ENCODE measurements at places on chromosomes 5 and 9. TPM values are rescaled to one million over a fixed set of nuclear protein-coding genes. Genes with fewer than 3 reads are reported as not detected.

- H3K27ac ChIP-seq, result no peak overlapping the region
- peaks cover 92% of the 10 kb centered on the region for H3K27me3 ChIP-seq
- H3K36me3 ChIP-seq, result no peaks in the 10 kb centered on the region
These were observed 1.2 kb upstream of the PCSK1 start for GRCh38 chr5:96434201-96434645.

- DNase-seq, result no peak
- no peak overlapping the region for H3K4me3 ChIP-seq
- H3K27ac ChIP-seq, result no peak overlapping the region
These were observed 222.9 kb downstream of the AOPEP start for GRCh38 chr9:94949370-94949769.

DNA sequence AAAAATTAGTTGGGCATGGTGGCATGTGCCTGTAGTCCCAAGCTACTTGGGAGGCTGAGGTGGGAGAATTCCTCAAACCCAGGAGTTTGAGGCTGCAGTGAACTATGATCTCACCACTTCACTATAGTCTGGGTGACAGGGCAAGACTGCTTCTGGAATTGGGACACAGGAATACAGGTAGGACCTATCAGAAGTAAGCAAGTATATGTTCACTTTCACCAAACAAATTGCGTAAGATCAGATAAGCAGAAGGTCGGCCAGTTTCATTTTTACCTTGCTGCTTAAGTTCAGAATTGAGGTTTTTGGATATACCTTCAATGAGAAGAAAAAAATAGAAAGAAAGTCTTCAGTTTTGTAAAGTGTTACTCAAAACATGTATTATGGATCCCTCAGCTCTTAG is 171.7 kb downstream of the MAT2B start:
- DNase-seq, result no peak
- H3K4me1 ChIP-seq, result no peaks in the 10 kb centered on the region
- H3K4me3 ChIP-seq, result no peak overlapping the region
- no peak overlapping the region for H3K27ac ChIP-seq

- H3K4me1 ChIP-seq, result no peaks in the 10 kb centered on the region
- no peak overlapping the region for H3K4me3 ChIP-seq
- H3K36me3 ChIP-seq, result no peaks in the 10 kb centered on the region
- H3K27me3 ChIP-seq, result peaks cover 20% of the 10 kb centered on the region
- H3K27ac ChIP-seq, result no peak overlapping the region
- no peak for DNase-seq
These were observed 27.5 kb downstream of the ADRB2 start for GRCh38 chr5:148853868-148854267.

DNA sequence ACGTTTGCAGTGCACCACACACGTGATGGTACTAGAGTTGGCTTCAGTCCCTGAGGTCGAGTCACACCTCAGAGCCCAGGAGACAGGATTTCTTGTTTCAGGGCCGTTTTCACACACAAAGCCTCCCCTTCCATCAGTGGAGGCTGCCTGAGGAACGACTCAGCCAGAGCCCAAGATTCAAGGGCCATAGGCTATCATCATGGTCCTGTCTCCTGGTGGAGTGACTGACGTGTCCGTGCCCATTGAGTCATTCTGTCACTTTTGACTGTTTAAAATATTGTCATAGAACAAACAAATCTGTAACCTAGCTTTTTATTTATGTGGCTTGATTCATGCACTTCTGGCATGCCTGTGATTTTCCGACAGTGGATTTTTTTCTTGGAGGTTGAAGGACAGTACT is 28.3 kb downstream of the CAMK2A start:
- no peaks in the 10 kb centered on the region for H3K36me3 ChIP-seq
- H3K4me3 ChIP-seq, result no peak overlapping the region
- H3K27me3 ChIP-seq, result no peaks in the 10 kb centered on the region
- no peak for DNase-seq

DNA sequence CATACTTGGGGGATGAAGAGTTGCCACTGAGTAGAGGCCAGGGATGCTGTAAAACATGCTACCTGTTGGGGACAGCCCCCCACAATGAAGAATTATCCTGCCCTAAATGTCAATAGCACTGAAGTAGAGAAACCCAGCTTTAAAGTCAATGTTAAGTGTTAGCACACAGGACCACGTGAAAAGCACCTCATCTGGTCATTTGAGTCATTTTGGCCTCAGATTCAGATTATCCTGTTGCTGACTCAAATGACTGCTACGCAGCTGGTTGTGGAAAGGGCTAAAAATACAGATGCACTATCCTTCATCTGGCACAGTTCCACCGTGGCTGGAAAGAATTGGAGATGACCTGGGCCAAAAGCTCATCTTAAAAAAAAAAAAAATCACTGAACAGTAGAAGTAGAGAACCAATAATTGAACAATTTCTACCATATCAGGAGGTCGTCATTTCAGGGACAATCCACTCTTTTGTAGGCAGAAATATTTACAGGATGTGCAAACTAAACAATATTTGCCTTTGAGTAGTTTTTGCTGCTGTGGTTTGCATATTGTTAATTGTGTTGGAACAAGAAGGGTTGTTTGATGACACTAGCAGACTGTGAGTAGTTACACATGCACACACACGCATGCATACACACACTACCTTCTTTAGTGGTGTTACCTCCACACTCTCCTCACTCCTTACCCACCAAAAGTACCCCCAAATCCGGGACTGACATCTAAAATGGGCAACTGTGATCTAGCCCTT is 195.3 kb upstream of the KLF9 start:
- H3K4me3 ChIP-seq, result no peak overlapping the region
- no peaks in the 10 kb centered on the region for H3K27me3 ChIP-seq
- no peaks in the 10 kb centered on the region for H3K36me3 ChIP-seq
- DNase-seq, result no peak

- no peaks in the 10 kb centered on the region for H3K27me3 ChIP-seq
- H3K36me3 ChIP-seq, result peaks cover 12% of the 10 kb centered on the region
- H3K4me3 ChIP-seq, result no peak overlapping the region
- no peak overlapping the region for H3K27ac ChIP-seq
These were observed 61.7 kb downstream of the JMY start for GRCh38 chr5:79297661-79298060.

DNA sequence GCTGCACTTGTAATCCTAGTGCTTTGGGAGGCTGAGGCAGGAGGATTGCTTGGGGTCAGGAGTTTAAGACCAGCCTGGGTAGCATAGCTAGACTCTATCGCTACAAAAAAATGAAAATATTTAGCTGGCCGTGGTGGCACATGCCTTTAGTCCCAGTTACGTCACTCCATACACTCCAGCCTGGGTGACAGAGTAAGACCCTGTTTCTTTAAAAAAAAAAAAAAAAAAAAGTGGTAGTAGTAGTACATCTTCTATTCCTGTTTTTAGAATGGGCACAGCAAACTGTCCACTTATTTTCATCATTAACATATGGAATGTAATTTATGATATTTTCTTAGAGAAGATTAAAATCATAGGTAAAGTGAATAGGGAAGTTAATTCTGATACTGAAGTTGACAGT is 48.2 kb downstream of the TRIO start:
- H3K27ac ChIP-seq, result no peak overlapping the region
- no peaks in the 10 kb centered on the region for H3K36me3 ChIP-seq
- H3K4me1 ChIP-seq, result peaks cover 48% of the 10 kb centered on the region
- no peak for DNase-seq
- H3K4me3 ChIP-seq, result no peak overlapping the region

- no peak overlapping the region for H3K27ac ChIP-seq
- H3K4me3 ChIP-seq, result peak overlapping the region; percentile 23
- peaks cover 7% of the 10 kb centered on the region for H3K4me1 ChIP-seq
- H3K27me3 ChIP-seq, result peaks cover 84% of the 10 kb centered on the region
These were observed 2.3 kb downstream of the AFAP1L1 start for GRCh38 chr5:149273950-149274349.

- H3K36me3 ChIP-seq, result no peaks in the 10 kb centered on the region
- H3K27me3 ChIP-seq, result no peaks in the 10 kb centered on the region
- DNase-seq, result no peak
- H3K4me1 ChIP-seq, result no peaks in the 10 kb centered on the region
- no peak overlapping the region for H3K27ac ChIP-seq
- no peak overlapping the region for H3K4me3 ChIP-seq
These were observed 60.2 kb upstream of the STARD4 start for GRCh38 chr5:111572561-111572960.

- peaks cover 84% of the 10 kb centered on the region for H3K27me3 ChIP-seq
- peak overlapping the region; percentile 73 for H3K4me3 ChIP-seq
- no peaks in the 10 kb centered on the region for H3K36me3 ChIP-seq
- H3K27ac ChIP-seq, result peak overlapping the region; percentile 81
These were observed 301.3 kb downstream of the PARP8 start for GRCh38 chr5:50967563-50968355.

DNA sequence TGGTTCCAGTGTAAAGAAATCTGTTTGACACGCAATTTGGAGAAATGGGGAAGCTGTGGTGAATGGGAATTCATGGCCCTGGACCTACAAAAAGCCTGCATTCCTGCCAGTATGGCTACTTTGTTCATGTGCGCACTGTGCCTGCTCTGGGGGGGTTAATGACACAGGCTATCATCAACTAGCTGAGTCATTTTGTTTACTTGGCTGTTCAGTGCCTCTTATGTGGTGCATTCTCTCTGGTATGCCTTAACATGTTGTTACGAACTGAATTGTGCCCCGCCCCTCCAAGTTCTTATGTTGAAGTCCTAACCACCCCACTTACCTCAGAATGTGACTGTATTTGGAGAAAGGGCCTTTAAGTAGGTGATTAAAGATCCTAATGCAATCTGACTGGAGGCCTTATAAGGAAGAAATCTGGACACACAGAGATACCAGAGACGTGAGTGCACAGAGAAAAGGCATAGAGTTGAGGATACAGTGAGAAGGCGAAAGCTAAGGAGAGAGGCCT is 20.4 kb upstream of the UBAP1 start:
- no peak overlapping the region for H3K4me3 ChIP-seq
- H3K27me3 ChIP-seq, result no peaks in the 10 kb centered on the region
- H3K4me1 ChIP-seq, result peaks cover 5% of the 10 kb centered on the region
- no peak for DNase-seq
- peak overlapping the region; percentile 1 for H3K27ac ChIP-seq

DNA sequence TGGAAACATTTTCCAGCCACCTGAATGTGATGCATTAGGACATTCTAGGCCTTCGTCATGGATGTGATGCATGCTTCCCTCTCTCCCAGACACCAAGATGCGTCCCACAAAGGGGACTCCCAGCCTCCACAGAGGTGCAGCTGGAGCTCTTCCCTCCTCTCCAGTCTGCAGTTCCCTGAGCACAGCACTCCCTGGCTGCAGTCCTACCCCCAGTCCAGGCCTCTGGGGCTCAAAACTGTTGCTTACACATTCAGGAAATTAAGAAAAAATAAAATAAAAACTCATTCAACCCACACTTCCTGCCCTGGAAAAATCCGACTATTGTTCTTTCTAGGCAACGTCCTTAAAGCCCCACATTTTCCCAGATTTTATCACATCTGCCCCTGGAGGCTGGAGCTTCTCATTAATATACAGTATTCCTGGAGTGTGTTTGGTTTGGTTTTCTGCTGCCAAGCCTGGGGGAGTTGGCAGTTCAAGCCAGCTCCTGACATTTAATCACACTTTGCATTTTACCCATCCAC is 78.4 kb upstream of the ICE1 start:
- peak overlapping the region; percentile 36 for H3K27ac ChIP-seq
- DNase-seq, result no peak
- H3K27me3 ChIP-seq, result no peaks in the 10 kb centered on the region
- no peak overlapping the region for H3K4me3 ChIP-seq
- peaks cover 2% of the 10 kb centered on the region for H3K36me3 ChIP-seq
- peaks cover 56% of the 10 kb centered on the region for H3K4me1 ChIP-seq

- H3K36me3 ChIP-seq, result no peaks in the 10 kb centered on the region
- DNase-seq, result no peak
- peaks cover 15% of the 10 kb centered on the region for H3K4me1 ChIP-seq
- H3K27ac ChIP-seq, result no peak overlapping the region
- H3K4me3 ChIP-seq, result no peak overlapping the region
These were observed 91.1 kb upstream of the CD180 start for GRCh38 chr5:67287510-67288268.

DNA sequence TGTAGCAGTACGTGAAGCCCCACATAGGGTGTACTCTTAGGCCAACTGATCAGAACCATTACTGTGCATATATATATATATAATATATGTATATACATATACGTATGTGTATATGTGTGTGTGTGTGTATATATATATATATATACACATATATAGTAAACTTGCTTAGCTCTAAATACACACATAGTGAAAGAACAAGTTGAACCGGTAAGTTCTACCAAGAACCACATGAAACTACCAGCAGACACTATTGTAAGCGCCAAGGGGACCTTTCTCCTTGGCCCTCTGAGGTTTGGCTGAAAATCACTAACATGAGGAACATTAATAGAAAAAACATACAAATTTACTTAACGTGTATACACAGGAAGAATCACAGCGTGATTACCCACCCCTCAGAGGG is 1.8 kb upstream of the TARS1 start:
- H3K27ac ChIP-seq, result no peak overlapping the region
- H3K4me1 ChIP-seq, result peaks cover 11% of the 10 kb centered on the region
- no peak for DNase-seq
- no peaks in the 10 kb centered on the region for H3K27me3 ChIP-seq
- no peak overlapping the region for H3K4me3 ChIP-seq

DNA sequence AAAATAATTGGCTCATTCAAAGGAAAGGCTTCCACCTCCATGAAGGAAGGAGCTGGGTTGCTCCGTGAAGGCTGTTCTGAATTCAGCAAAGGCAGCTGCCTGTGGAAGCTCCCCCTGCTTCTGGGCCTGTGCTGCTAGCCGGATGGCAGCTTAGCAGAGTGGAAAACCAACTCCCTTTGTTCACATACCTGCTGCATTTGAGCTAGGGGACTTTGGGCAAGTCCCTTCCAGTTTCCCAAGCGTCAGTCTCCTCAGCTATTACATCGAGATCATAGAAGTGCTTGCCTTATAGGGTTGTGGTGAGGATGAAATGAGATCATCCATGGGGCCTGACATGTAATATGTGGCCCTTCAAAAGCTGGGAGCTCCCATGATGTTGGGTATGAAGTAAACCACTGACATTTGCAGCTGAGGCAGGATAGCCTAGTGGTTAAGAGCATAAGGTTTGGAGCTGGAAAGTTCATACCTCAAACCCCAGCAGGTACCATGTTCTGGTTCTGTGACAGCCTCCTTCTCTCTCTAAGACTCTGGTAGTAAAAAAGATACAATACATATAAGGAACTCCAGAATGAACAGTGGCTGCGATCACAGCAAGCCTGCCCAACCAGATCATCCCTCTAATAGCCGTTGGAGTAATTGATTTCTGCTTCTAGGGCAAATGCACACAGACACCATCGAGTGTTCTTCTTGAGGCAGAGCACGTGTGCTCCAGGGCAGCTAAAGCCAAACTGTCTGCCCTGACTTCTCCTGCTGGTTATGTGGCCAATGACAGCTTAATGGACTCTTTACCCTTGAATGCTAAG is 11.0 kb upstream of the DENND1A start:
- peaks cover 11% of the 10 kb centered on the region for H3K4me1 ChIP-seq
- no peaks in the 10 kb centered on the region for H3K36me3 ChIP-seq
- peaks cover 7% of the 10 kb centered on the region for H3K27me3 ChIP-seq
- H3K27ac ChIP-seq, result no peak overlapping the region
- DNase-seq, result no peak
- H3K4me3 ChIP-seq, result no peak overlapping the region

The EXOC3 gene
- total RNA-seq, result 71.2 TPM

The IFNB1 gene
- not detected for total RNA-seq

The ANKRD18A gene
- total RNA-seq, result 0.36 TPM

The DRD1 gene
- 0.40 TPM for total RNA-seq

The ADGRD2 gene
- total RNA-seq, result 0.62 TPM

The GPX3 gene
- 2.4 TPM for total RNA-seq

The FAM151B gene
- 1.9 TPM for total RNA-seq

Data from mesothelial cell of epicardium (in vitro differentiated cells).